NCI-H187 treated with DMSO at 0.1 percent for 48 hours (cell line): ENCODE measurements at places on chromosomes 7 and 10.

- no peak for DNase-seq
Observed at GRCh38 chr7:1601956-1602355, 32.1 kb upstream of the PSMG3 start.

GRCh38 chr10:93224005-93224779, 150.5 kb downstream of the CYP26A1 start:
- no peak for DNase-seq

- no peak for DNase-seq
Observed at GRCh38 chr10:86329896-86330680, 36.5 kb downstream of the GRID1 start.

GRCh38 chr10:15482156-15482555, 111.1 kb upstream of the FAM171A1 start:
- DNase-seq = no peak
